ENCODE measurements at places on chromosomes 11 and 22.

DNA sequence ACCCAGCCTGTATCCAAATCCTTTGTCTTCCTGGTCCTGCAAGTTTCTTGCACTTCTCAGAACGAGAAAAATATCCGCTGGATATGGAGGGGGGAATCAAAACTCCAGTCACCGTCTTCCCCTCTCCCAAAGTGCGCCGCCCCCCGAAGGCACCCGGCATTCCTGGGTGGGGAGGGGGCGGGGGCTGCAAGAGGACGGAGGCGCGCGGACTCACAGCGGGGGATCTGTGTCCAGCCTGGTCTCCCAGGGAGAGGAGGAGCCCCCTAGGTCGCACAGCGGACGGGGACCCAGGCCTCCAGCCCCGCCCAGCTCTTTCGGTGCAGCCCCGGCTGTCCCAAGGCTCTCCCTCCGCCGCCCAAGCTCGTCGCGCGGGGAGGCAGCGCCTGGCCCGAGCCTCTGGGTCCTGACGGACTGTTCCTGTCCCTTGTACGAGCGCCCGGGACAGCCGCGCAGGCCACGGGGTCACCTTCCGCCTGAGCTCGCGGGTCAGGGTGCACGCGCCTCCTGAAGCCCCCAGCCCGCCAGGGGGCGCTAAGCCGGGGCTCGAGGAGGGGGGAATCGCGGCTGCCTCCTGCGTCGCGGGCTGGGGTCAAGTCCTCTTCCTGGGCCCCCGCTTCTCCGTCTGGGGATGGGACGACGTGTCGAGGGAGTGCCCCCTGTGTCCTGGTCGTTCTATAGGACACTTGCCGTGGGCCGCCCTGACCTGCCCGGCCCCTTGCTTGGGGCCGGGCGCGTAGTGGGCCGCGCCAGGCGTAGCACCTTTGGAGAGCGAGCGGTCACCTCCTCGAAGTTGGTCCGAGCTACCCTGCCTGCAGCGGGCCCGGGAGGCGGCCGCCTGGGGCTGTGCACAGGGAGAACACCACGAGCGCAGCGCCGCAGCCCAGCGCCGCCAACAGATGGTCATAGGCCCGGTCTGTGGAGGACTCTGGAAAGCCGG is 2.4 kb upstream of the WNT11 start:
- peak; percentile 30 for DNase-seq

DNA sequence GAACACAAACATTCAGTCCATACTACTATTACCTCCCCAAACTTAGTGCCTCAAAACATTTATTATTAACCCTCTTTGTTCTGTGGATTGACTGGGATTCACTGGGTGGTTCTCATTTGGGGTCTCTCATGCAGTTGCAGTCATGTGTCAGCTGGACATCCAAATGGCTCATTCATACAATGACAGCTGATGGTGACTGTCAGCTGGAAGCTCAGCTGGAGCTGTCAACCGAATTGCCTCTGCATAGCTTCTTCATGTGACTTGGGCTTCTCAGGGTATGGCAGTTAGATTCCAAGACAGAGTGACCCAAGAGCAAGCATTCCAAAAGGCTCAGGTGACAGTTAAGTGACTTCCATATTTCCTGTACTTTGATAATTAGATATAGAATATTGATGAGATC is 85.2 kb downstream of the CCDC34 start:
- DNase-seq = no peak

DNA sequence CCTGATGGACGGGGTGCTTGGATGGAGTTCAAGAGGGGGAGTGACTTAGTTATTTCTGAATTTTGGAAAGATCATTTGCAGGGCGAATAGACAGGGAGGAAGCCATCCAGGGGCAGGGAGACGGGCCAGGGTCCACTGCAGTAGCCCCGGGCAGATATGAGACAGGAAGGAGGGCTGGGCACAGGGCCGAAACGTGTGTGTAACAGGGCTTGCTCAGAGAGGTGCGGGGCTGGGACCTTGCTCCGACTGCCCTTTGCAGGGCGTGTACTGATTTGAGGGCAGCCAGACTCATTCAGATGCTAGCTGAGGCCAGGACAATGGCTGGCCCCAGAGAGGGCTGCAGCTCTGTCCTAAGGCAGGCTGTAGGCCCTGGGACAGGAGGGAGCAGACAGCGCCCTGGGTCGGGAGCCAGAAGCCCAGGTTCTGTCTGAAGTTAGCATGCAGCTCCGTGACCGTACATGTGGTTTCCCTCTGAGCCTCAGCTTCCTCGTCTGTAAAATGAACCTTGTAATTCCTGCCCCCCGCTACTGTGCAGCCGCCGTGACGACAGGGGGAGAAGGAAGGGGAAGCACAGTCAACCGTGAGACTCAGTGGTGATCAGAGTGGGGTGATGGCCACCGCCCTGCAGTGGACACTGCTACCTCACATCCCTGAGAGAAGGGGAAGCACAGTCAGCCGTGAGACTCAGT is 103.4 kb downstream of the PHF21B start:
- no peak for DNase-seq

DNA sequence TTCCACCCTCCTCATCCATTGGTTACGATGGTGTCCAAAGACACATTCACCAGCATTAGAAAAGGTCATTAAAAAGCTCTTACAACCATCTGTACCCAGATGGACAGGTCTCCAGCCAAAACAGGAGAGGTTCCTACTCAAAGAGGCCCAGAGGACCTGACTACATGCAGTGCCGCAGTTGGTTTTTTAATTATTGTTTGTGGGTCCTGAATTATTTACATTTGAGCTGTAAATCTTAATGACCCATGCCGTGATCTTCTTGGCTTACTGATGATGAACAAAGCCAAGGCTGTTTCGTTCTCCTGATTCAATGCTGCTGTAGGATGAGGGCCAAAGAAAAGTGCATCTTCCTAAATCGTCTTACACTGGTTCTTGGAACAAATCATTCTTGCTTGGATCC is 83.7 kb downstream of the CADM1 start:
- DNase-seq = no peak

DNA sequence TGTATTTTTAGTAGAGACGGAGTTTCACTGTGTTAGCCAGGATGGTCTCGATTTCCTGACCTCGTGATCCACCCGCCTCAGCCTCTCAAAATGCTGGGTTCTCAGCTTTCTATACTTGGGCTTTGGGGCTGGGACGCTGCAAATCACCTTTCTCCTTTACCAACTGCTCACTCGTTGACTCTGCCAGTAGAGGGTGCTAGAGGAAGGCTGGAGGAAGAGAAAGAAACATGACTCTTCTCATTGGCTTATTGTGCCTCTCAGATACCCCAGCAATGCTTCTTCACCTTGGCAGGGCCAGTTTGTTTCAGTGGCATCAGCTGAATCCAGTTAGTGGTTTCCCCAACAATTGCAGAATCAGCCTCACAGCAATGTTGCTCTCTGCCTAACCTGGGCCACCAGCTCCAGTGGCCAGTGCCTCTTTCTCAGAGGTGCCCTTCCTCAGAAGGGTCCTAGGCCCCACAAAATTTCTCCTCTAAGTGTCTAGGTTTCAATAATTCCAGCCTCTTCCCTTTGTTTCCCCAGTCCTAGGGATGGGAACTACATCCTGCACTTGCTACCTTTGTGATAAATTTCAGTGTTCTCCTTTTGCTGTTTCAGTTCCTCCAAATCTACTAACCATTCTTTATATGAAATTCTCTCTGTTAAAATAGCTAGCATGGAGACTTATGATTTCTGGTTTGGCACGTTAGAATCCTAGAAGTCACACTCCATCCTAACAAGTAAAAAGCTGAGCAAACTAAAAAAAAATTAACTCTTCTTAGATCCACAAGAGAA is 71.5 kb upstream of the VSTM5 start:
- peak; percentile 45 for DNase-seq

- no peak for DNase-seq
Observed at GRCh38 chr11:98736833-98737232, 283.9 kb upstream of the CNTN5 start.

DNA sequence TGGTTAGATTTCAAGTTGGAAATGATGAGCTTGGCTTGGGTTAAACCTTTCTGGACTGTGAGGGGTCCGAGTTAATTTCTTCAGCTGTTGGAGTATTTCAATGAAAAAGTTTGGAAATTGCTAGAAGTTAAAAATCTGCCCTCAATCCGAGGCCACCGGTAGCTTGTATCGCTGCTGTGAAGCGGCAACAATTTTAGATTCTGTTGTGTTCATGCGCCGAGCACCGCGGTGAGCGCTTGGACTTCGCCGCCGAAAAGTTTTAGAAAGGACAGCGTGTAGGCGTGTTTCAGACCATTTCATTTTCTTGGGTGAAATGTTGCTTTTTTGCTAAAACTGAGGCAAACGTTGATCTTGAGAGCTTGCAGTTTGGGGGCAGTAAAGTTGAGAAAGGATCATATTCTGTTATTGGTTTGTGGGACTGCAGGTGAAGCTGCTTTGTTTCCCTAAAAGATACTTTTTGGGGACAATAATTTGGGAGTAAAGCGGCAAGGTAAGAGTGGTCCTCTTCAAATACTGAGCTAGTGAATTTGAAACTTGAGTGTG is 928 bp downstream of the FBXO7 start:
- DNase-seq = no peak

DNA sequence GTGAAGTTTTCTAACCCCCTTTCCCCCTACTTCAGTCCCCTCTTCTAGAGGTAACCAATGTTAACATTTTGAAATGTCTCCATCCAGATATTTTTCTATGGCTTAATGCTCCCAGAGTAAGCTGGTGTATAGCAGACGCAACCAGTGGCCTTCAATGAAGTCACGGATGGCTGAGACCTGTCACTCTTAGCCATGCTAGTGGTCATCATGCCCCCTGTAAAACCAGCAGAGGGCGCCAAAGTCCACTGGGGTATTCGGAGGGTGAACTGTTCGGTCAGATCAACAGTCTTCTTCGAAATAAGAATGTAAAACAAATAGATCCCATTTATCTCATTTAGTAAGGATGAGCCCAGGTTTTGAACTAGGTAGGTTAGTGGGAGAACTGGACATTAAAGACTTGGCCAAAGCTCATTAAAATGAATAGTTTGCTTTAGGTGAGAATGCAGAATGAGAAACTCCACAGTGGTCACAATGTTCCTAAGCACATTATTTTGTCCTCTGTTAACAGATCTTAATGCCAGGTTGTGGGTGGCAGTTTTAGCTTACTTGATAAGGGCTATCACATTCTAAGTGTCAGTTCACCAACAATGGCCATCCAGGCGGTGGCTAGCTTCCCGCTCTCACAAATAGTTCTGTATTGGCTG is 8.6 kb upstream of the MMP8 start:
- DNase-seq = peak; percentile 31

- DNase-seq = no peak
Observed at GRCh38 chr11:95138448-95138847, 48.8 kb downstream of the ENDOD1 start.

GRCh38 chr11:42244376-42244775 is 784.9 kb upstream of the LRRC4C start:
- no peak for DNase-seq

- DNase-seq = no peak
Observed at GRCh38 chr11:19365743-19366410, 125.1 kb upstream of the E2F8 start.

- no peak for DNase-seq
Observed at GRCh38 chr22:23053912-23054530, 16.3 kb upstream of the GNAZ start.

DNA sequence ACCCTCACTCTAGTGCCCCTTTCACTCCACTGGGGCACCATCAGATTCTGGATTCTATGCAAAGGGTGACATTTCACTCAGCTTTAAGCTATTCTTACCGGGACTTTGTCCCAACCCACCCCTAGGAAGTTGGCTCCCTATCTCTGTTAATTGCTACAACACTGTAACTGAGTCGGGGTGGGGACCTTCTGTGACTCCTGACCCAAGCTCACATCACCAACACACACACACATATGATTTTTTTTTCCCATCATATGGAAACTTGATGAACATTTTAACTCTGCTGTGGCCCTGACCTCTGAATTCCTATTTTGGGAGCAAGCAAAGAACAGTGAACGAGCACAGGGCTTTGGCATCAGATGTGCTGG is 16.6 kb downstream of the USH1C start:
- no peak for DNase-seq

DNA sequence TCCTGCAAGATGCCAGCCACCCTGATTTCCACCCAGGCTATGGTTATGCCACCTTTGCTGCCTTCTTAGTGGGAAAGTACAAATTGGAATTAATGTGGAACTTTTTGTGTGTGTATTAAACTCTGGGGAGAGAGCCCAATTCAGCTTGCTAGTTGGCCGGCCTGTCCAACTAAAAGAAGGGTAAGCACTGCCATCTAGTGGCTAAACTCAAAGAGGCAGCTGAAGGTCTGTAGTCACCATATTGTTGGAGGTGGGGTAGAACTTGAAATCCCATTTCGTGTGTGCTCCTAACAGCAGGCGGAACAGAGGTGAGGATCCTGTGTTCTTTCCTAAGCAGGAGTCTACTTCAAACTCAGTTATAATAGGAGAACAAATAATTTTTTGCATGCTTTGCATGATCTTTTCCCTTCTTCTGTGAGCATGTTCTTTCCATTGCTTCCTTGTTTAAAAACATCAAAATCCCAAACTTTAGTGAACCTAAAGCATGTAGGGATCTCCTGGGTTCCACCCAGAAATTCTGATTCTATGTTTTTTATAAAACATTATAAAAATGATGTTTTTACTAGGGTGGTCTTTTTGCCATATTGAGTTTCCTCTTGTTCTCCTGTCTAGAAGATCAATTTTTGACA is 138.8 kb upstream of the SORL1-AS1 start:
- peak; percentile 44 for DNase-seq

DNA sequence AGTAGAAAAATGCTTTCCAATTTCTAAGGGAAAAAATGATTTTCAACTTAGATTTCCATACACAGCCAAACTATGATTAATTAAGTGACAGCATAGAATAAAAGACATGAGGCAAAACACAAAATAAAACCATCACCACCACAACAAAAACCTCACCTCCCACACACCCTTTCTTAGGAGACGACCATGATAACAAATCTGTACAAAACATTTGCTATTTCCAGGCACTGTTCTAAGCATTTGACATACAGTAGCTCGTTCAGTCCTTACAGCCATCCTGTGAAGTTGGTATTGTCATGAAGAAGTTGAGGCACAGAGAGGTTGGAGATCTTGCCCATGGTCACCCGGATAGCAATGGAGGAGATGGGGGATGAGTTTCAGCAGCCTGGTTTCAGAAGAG is 8.7 kb downstream of the SPI1 start:
- DNase-seq = no peak

DNA sequence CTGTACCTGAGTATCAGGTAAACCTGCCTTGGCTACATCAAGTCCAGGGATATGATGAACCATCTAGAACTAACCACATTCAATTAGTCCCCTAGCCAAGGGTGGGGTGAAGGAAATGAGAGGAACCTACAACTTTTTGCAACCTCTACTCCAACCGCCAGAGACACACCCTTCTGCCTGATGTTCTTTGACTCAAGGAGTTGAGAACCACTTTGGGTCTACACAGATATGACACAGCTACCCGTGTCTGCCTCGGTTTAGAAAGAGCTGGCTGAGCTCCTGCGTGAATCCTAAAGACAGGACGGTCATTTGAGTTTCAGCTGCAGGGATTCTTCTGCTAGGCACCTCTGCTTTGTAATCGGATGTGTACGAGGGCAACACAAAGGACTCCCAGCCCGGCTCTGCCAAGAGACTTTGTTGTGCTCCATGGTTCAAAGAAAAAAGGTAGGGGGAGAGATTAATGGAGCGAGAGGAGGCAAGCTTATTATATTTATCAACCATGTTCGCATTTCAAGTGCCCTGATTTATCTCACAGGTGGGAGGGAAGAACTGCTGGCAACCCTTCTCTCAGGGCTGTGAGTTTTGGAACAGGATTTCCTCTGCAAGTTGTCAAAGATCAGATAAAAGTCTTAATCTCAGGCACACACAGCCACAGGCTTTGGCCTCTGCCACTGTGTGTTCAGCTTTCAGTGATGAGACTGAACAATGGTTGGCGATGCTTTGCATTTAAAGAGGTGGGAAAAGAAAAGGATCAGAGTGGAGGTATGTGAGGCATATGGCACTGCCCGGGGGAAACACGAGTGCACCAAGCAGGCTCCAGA is 35.1 kb downstream of the FLI1 start:
- no peak for DNase-seq

- DNase-seq = no peak
Observed at GRCh38 chr11:1505480-1505879, 18.9 kb upstream of the MOB2 start.

Measured in NCI-H226 (cell line).